ENCODE measurements at places on chromosomes 12 and 14.

GRCh38 chr12:70691018-70691672 lies 53.9 kb upstream of the PTPRB start:
- no peak for DNase-seq

DNA sequence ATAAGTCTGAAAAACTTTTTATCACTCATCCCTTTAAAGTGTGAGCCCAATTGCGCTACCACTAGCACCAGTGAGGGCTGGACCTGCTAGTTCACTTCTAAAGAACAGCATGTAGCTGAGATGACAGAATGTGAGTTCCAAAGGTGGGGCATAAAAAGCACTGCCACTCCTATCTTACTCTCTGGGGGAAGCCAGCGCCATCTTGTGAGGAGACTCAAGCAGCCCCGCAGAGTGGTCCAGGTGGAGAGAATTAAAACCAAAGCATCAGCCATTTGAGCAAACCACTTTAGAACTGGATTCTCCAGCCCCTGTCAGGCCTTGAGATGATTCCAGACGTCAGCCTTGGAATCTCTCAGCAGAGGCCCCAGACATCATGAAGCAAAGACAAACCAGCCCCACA lies 39.9 kb downstream of the TMEM132D start:
- DNase-seq = no peak

DNA sequence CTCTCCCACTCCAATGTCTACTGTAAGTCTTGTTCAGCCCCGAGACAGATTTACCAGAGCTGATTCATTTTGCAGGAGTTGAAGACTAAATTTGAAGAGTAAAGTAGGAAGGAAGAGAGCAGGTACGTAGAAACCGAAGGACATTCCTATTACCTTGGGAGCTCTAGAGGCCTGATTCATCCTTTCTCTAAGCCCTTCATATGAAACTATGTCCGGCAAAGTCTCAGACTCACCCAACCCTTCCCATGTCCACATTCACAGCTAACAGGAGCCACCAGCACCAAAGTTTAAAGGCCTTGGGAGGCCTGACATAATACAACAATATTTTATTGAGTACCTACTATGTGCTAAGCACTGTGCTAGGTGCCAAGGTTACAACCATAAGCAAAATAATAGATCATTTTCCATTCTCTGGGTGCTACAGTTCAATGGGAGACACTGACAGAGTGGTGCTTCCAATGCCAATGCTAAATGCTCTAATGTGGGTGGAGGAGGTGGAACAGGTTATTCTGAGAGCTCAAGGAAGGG lies 86.6 kb downstream of the PHLDA1 start:
- DNase-seq = no peak

- no peak for DNase-seq
Measured at GRCh38 chr12:53045696-53046045, 4.2 kb upstream of the TNS2 start.

GRCh38 chr14:89435892-89436656 lies 19.0 kb upstream of the FOXN3 start:
- no peak for DNase-seq

- no peak for DNase-seq
Measured at GRCh38 chr14:75368333-75368732, 59.5 kb upstream of the JDP2 start.

GRCh38 chr12:3741882-3742672 lies 10.8 kb downstream of the CRACR2A start:
- DNase-seq = no peak

DNA sequence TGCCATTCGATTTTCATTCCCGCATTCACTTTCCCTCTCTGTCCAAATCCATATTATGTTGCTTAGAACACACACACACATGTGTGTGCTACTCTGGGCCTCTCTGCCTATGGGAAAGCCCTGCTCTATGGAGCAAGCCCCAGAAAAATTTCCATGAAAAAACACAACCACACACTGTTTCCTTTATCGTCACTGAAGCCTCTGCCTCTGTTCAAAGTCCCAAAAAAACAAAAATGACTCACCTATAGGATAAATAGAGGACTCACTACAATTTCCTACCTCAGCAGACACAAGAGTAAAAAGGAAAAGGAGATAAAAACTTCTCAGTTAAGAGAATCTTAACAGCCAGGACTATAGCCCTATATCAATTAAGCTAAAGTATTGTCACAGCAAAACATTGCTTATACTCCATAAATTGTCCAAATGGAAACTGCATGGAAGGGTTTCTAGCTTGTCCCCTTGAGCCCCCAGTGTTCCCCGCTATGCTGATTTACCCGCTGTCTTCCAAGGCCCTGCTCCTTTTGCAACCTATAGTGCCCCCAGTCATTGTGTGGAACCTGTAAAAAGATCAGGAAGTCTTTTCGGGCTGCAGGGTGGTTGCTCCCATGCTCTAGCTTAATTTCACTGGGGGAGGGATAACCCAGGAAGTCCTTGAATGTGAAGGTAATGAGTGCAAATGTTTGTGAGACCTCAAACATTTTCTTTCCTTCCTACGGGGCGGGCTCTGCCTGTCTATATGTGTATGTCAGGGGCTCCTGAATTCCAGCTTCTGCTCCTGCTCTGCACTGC lies 11.1 kb upstream of the PIP4K2C start:
- no peak for DNase-seq

GRCh38 chr12:2649201-2650030 lies 145.4 kb upstream of the FKBP4 start:
- peak; percentile 11 for DNase-seq

DNA sequence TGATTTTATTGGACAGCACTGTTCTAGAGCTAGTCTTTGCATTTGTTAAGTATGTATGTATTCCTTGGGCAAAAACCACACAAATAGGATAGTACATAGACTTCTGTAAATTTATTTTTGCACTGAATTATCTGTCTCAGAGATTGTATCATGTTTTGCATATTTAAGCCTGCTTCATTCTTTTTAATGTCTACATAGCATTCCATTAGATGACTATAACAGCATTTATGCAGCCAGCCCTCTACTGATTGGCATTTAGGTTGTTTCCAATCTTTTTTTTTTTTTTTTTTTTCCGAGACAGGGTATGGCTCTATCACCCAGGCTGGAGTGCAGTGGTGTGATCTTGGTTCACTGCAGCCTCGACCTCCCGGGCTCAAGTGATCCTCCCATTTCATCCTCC lies 34.5 kb downstream of the SYNDIG1L start:
- no peak for DNase-seq

DNA sequence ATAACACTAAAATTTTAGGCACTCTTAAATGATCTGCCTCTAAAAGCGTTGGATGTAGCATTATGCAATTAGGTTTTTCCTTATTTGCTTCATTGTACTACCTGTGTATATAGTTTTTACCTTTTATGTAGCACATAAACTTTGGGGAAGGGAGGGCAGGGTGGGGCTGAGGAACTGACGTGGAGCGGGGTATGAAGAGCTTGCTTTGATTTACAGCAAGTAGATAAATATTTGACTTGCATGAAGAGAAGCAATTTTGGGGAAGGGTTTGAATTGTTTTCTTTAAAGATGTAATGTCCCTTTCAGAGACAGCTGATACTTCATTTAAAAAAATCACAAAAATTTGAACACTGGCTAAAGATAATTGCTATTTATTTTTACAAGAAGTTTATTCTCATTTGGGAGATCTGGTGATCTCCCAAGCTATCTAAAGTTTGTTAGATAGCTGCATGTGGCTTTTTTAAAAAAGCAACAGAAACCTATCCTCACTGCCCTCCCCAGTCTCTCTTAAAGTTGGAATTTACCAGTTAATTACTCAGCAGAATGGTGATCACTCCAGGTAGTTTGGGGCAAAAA lies 4.1 kb downstream of the CDKN1B start:
- DNase-seq = no peak

- DNase-seq = no peak
Measured at GRCh38 chr12:100624571-100624970, 51.1 kb downstream of the GAS2L3 start.

- DNase-seq = no peak
Measured at GRCh38 chr12:107645630-107646333, 39.8 kb upstream of the PWP1 start.

GRCh38 chr14:75041613-75042012 lies 9.7 kb downstream of the MLH3 start:
- DNase-seq = no peak

GRCh38 chr12:10667581-10667980 lies 6.3 kb downstream of the STYK1 start:
- no peak for DNase-seq

GRCh38 chr12:94987076-94987669 lies 16.3 kb downstream of the NDUFA12 start:
- DNase-seq = no peak

GRCh38 chr12:8566525-8566924 lies 25.8 kb upstream of the CLEC4E start:
- no peak for DNase-seq

GRCh38 chr12:53059434-53060063 lies 9.7 kb downstream of the TNS2 start:
- no peak for DNase-seq

GRCh38 chr12:94980577-94980976 lies 22.9 kb downstream of the NDUFA12 start:
- DNase-seq = no peak

- no peak for DNase-seq
Measured at GRCh38 chr14:93034671-93034994, 81.1 kb downstream of the ITPK1 start.

DNA sequence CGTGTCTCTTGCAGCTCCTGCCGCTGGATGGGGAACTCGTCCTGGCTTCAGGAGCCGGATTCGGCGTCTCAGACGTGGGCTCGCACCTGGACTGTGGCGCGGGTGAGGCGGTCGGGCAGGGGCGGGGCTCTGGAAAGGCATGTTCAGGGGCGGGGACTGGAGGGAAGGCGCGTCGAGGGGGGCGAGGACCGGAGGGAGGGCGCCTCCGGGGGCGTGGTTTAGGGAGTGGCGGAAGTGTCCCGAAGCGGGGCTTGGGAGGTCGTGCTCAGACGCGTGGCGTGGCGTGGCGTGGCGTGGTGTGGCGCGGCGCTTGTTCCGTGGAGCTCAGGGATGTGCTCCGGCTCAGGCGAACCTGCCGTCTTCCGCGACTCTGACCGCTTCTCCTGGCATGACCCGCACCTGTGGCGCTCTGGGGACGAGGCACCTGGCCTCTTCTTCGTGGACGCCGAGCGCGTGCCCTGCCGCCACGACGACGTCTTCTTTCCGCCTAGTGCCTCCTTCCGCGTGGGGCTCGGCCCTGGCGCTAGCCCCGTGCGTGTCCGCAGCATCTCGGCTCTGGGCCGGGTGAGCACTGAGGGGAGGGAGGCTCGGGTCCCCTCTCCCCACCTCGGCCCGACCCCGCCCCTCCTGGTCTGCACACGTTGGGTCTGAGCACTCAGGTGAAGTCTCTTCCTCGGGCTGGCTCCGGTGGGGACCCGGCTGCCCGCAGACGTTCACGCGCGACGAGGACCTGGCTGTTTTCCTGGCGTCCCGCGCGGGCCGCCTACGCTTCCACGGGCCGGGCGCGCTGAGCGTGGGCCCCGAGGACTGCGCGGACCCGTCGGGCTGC lies 6.2 kb downstream of the AMN start:
- peak; percentile 47 for DNase-seq

GRCh38 chr12:124537525-124538193 lies 29.8 kb downstream of the NCOR2 start:
- DNase-seq = no peak

- no peak for DNase-seq
Measured at GRCh38 chr12:27861428-27862167, 81.6 kb upstream of the MANSC4 start.

DNA sequence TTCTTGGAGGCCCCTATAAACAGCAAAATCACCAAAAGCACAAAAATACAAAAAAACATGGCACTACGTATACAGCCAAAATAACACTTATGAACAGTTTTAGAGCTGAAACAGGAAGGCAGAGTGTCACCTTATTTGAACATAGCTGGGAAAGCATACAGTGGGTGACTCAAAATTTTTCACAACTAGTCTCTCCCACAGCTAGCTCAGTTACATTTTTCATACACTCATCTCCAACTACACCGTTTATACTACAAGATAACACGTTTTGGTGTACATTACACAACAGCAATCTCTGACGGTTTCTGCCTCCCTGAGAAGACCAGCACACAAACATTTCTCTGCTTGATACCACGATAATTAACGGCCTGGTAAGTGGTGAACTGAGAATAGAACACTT lies 2.9 kb downstream of the RAD52 start:
- DNase-seq = no peak

- peak; percentile 42 for DNase-seq
Measured at GRCh38 chr14:99737451-99737951, 53.4 kb downstream of the CYP46A1 start.

GRCh38 chr14:68085742-68086141 lies 266.2 kb downstream of the RAD51B start:
- DNase-seq = no peak

GRCh38 chr12:79998554-79998953 lies 63.7 kb upstream of the PPP1R12A start:
- no peak for DNase-seq

- peak; percentile 42 for DNase-seq
Measured at GRCh38 chr14:74919421-74920165, 3.5 kb downstream of the RPS6KL1 start.

DNA sequence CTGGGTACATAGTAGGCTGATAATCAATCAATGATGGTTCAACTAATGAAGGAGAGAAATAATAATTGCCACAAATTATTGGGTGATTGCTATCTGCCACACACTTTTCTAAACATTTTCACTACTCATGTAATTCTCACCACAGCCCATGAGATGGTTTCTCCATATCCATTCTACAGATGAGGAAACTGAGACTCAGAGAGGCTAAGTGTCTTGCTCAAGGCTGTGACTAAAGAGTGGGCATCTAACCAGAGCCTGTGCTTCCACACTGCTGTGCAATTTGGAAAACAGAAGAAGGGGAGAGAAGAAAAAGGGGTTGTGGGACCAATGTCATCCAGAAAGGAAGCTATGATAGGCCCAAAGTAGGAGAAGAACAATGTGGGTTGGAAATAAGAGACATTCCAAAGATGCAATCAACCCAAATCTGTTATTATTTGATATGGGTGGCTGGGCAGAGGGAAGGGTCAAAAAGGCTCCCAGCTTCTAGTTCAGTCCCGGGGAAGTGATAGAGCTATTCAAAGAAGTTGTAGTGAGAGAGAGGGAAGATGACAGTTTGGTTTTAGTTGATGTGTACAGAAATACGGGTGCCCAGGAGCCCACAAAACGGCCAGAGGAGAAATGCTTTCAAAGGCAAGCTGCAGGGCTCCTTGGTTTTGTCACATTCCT lies 483 bp upstream of the NR1H4 start:
- no peak for DNase-seq

DNA sequence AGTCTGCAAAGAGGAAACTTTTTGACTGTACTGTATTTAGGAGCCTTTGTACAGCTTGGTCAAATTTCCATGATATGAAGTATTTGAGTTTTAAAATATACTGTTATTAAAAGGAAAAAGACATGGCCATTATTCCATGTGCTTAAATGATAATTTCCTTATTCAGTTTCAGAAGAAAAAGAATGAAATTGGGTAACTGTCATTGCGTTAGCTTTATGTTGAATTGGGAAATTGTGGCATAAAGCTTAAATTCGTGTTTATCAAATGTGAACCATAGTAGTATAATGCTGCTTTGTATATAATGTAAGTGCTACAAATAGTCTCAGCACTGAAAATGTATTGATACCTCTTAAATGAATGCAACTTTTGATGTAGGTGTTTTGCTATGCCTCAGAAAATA lies 64.9 kb downstream of the ETNK1 start:
- DNase-seq = no peak
